ENCODE measurements at places on chromosomes 13 and 19.
A peak's percentile ranks its signal among the peaks of the same experiment; 100 is the strongest.

DNA sequence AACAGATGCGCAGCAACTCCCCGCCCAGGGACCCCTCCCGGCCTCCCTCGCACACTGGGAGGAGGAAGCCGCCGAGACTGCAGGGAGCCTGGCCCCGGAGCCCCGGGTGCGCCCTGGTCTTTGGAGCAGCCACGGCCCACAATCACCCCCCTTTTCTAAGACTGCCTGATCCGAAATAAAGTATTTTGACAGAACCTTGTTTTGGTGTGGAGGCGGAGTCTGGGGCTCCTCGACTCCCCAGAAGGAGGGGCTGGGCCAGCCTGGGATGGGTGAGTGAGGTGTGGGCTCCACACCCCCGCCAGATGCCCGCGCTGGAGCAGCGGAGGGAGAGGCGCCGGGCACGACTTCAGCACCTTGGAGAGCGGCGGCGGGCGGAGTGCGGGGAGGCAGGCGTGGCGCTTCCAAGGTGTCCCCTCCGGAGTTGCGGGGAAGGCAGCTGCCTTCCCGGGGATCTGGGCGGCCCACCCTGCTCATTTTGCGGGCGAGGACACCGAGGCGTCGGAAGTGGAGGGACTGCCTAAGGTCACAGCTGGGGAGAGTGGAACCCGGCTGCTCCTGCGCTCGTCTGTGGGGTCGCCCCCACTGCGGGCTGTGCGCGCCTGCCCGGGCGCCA is 9.4 kb downstream of the SIRT6 start:
- DNase-seq: no peak

DNA sequence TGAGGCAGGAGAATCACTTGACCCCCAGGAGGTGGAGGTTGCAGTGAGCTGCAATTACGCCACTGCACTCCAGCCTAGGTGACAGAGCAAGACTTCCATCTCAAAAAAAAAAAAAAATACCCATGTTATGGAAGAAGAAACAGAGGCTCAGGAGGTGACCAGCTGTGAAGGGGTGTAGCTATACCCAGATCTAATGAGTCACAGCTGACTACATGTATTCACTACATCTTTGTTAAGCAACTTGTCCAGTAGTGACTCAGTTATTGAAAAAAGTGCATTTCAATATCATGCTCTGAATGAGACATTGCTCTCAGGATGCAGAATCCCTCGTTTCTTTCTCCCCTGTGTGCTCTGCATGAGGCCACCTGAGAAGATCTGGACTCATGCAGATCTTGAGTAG is 16.1 kb upstream of the SPART start:
- DNase-seq: no peak

DNA sequence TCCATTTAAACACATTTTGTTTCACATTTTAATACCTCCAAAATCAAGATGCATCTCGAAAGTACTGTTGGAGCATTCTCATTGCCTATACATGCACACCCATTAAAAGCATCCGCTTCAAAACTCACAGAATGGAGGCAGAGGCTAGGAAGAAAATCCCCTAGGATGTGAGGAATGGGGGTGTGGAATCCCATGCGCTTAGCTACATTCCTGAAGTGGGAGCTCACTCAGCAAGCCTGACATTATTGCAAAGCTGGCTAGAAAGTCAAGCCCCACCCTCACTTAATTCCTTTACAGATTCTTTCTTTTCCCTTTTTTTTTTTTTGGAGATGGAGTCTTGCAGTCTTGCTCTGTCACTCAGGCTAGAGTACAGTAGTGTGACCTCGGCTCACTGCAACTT is 4.6 kb upstream of the FAM32A start:
- DNase-seq: peak; percentile 63

GRCh38 chr13:24165746-24166145 is 5.2 kb downstream of the SPATA13 start:
- DNase-seq: peak; percentile 71

DNA sequence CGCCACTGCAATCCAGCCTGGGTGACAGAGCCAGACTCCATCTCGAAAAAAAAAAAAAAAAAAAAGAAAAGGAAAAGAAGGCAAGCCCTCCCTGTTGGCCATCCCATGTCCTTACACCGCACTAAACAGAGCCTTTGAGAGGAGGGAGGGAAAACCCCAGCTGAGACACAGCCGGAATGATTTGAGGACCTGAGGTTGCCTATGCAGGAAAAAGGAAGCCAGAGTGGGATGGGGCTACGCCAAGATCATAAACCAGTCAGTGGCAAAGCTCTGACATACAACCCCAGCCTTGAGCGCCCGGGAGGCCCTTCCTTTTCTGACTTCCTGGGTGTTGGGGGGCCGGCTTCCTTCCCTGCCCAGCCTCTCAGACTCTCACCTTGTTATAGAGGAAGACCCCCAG is 12.5 kb upstream of the CHERP start:
- no peak for DNase-seq

- no peak for DNase-seq
Measured at GRCh38 chr13:74048756-74049155, 85.4 kb downstream of the KLF12 start.

DNA sequence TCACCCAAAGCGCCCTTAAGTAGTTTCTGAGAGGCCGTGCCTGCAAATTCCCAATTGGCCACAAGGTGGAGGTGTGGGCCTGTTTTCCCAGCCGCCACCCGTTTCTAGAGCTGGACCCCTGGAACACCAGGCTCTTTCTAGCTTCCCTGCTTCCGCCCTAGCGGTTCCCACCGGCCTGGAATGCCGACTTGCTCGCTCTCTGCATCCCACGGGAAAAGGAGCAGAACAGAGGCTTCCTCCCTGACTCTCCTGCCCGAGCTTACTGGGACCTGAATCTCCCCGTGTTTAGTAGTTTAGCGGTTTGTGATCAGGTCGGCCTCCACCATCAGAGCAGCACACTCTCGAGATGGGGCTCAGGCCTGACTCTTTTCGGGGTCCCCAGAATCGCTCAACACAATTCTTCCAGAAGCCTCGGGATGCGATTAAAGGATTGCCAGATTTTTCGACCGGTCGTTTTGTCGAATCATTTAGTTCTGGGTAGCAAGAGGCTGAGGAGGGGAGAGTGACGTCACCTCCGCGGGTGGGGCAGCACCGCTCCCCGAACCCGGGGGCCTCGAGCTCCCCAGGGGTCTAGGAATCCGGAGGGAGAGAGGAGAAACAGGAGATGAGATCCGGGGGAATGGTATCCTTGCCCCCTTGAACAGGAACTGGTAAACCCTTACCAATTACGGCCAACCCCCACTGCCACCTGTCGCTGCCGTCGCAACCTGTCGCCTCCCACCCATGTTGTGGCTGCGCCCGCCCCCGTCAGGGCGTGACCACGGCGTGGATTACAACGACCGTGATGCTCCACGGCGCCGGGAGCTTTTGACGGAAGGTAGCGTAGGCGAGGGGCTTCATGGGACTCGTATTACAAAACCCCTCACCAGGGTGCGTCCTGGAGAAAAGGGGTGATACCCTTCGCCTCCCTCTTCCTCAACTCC is 8.0 kb downstream of the NAPSA start:
- DNase-seq: no peak

GRCh38 chr19:7483720-7484201 is 5.1 kb downstream of the PEX11G start:
- DNase-seq: no peak

DNA sequence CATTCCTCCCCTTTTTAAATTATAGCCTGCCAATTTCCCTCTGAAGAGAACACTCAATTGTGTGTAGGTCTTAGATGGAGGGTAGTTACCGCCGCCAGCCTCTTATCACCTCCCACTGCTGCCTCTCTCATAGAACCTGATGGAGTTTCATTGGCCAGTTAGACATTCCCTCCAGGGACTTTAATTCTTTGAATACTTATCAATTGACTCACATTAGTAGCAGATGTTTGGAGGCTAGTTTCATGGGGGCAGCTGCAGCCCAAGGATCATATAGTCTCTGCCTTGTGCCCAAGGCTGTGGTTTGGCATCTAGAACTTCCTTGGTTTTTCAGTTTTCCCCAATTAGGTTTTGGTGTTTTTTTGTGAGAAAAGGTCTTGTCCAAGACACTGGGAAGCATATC is 318.9 kb upstream of the HTR2A start:
- DNase-seq: peak; percentile 61

- DNase-seq: no peak
Measured at GRCh38 chr19:57106722-57107235, 13.0 kb upstream of the USP29 start.

DNA sequence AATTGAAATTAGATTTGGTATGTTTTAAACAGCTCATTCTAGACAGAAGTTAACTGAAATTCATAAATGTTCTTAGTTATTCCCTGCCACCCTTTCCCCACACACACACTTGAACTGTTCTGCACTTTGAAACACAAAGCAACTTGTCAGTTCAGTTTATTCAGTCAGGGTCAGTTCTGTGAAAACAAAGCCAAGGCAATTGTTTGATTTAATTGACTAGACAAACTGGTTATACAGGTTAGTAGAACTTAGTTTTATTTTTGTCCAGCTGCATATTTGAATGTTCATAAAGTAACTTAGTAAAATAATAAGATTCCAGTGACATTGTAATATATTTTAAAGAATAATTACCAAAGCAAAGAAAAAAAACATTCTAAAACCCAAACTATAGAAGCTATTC is 98.3 kb upstream of the KLF5 start:
- DNase-seq: no peak

GRCh38 chr13:95073747-95074311 is 227.4 kb downstream of the ABCC4 start:
- peak; percentile 46 for DNase-seq

DNA sequence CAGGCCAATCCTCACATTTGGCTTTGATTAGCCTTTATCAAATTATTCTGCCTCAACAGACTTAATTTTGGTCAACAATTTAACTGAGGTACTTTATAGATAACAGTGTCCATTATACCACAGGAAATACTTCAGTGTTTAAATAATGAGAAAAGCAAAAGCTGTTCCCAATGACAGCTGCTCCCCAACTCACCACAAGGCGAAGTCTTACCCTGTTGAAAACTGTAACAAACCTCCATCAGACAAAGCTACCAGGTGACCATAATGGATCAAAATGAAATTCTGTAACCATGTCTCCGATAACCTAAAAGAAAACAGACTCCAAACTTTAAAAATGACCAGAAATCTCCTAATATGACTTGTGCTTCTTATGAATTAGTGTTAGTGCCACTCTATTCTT is 50.3 kb downstream of the ZNF44 start:
- DNase-seq: no peak

DNA sequence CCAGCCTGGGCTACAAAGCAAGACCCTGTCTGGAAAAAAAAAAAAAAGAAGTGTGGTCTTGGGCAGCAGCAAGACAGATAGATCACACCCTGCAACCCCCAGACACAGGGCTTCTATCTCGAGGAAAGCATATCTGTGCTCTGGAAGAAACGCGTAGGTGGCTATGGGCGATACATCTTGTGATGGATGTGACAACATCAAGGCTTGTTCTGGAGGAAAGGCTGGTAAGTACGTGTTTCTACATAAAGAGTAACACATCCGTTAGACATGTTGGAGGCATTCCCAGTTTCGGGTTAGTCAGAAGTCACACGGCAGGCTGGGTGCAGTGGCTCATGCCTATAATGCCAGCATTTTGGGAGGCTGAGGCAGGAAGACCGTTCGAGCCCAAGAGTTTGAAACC is 6.6 kb upstream of the DHDH start:
- DNase-seq: peak; percentile 87

DNA sequence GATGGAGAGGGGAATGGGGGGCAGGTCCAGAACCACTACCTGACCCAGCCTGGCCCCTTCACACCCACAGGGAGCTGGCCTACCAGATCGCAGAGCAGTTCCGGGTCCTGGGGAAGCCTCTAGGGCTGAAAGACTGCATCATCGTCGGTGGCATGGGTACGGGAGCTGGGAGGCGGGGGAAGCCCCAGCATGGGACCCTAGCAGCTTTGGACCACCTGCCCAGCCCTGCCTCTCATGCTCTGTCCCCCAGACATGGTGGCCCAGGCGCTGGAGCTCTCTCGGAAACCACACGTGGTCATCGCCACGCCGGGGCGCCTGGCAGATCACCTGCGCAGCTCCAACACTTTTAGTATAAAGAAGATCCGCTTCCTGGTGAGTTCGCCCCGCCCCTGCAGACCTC is 2.1 kb downstream of the DDX49 start:
- no peak for DNase-seq

DNA sequence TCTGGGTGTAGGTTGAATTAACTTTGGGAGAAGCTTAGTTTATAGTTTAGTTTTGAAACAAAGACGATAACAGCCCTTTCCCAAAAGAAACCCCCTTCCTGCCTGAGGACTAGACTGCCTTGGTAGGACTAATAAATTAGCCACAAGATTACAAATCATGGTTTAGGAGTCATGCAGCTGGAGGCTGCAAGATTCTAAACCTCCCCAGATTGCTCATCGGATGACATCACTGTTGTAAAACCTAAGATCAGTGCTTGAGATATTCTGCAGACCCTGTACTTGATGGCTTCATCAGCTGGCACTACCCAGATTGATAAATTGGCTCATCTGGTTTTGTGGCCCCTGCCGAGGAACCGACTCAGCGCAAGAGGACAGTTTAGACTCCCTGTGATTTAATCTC is 35.9 kb upstream of the MPHOSPH8 start:
- DNase-seq: no peak

GRCh38 chr13:99577934-99578917 is 77.0 kb downstream of the TM9SF2 start:
- DNase-seq: no peak

- no peak for DNase-seq
Measured at GRCh38 chr19:30669329-30670010, 297.3 kb downstream of the ZNF536 start.

DNA sequence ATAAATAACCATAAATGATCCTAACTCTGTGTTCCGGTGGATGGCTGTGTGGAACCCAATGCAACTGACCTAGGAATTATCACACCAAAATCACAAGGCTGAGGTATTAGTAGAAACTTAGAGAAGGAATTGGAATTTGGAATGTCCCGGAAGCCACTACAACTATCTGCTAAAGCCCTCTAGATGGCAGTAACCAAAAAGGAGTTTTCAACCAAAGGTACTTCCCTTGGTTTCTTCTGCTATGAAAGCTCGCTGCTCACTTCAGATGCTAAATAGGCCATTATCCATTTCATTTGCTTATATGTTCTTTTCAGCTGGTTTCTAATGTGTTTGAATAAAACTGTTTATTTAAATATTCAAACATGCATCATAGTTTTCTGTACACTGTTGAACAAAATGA is 1589.1 kb upstream of the SPRY2 start:
- DNase-seq: no peak

- DNase-seq: no peak
Measured at GRCh38 chr19:10289836-10290356, at the start of gene ICAM5. Gene ICAM5, plus strand, starts transcription at chr19:10289952. Its CDS starts 92 bp downstream, at chr19:10290044.

DNA sequence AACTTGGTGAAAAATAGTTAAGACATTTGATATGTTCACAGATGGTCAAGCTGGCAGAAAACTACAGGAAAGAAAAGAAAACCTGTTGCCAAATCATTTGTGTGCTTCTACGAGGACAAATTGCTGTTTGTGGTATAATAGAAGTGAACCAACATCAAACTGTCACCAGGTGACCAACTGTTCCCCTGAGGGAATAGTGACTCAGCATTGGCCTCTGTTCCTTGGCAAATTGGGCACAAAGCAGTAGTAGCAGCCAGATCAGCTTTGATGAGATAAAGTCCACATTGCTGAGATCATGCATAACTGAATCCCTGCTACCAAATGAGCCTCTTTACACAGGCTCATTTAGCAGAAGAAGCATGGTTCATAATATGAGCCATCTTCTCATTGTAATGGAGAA is 103.5 kb downstream of the POSTN start:
- no peak for DNase-seq

- DNase-seq: no peak
Measured at GRCh38 chr19:17975032-17975431, 8.1 kb downstream of the KCNN1 start.

GRCh38 chr19:44800461-44800860 is 8.4 kb upstream of the BCAM start:
- no peak for DNase-seq
